ENCODE measurements at places on chromosomes 2 and 18. TPM values are rescaled to one million over a fixed set of nuclear protein-coding genes. Genes with fewer than 3 reads are reported as not detected.

The KIAA2012 gene
- total RNA-seq: under 0.01 TPM

The AOX1 gene
- 96.4 TPM for total RNA-seq

The LHCGR gene
- not detected for total RNA-seq

The RFX8 gene
- total RNA-seq: 6.7 TPM

The CCDC93 gene
- 17.6 TPM for total RNA-seq

The BIRC6 gene
- total RNA-seq: 137 TPM

The SMYD5 gene
- total RNA-seq: 23.4 TPM

The CD8B2 gene
- not detected for total RNA-seq

Data from regular cardiac myocyte (primary cell).